OCI-M1 (cell line): ENCODE measurements at places on chromosomes 6 and 20.

DNA sequence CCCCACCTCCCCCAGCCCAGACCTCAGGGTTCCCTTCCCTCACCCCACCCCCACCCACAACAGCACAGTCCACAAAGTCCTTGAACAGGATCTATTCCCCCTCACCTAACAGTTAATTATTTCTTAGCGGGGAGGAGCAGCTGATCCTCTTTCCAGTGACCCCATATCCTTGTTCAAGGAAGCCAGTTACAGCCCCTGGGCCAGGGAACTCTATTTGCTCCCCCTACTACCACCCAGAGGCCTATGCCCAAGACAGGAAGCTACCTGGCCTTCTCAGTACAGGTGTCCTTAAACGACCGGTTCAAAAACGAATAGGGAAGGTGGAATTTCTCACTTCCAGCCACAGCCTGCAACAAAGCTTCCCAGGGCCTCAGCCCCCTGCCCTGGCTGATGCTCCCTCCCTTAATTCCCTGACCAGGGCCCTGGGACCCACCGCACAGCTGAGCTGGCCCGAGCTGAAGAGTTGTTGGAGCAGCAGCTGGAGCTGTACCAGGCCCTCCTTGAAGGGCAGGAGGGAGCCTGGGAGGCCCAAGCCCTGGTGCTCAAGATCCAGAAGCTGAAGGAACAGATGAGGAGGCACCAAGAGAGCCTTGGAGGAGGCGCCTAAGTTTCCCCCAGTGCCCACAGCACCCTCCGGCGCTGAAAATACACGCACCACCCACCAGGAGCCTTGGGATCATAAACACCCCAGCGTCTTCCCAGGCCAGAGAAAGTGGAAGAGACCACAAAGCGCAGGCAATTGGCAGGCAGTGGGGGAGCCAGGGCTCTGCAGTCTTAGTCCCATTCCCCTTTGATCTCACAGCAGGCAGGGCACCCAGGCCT is 778 bp downstream of the MCCD1 start:
- DNase-seq = no peak

- DNase-seq = peak; percentile 31
These were observed 73.0 kb upstream of the SYNJ2 start for GRCh38 chr6:157908369-157909281.

- peak; percentile 9 for DNase-seq
These were observed 214.2 kb downstream of the TBC1D7 start for GRCh38 chr6:13113981-13114593.

DNA sequence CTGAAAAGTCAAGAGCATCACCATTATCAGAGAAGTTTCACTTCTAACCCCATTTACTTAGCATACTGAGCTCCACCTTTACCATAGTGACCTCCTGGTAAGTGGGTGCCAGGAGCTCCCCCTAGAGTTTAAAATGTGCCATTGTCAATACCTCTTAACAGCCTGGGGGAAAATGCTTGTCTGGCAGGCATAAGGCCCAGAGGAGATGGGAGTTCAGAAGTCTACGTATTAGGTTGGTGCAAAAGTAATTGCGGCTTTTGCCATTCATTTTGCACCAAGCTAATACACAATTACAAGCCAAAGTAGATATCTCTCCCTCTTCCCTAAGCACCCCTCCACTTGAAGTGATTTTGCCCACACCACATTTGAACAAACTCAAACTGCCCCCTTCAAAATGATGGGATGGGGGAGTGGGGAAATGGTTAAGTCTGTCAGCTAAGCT is 919.0 kb downstream of the KIF16B start:
- DNase-seq = peak; percentile 87

- DNase-seq = no peak
These were observed 211.9 kb upstream of the PMEPA1 start for GRCh38 chr20:57921676-57922075.

GRCh38 chr6:126682440-126682839 is 342.5 kb downstream of the CENPW start:
- DNase-seq = no peak

GRCh38 chr20:20188647-20189046 is 136.3 kb downstream of the CFAP61 start:
- no peak for DNase-seq

DNA sequence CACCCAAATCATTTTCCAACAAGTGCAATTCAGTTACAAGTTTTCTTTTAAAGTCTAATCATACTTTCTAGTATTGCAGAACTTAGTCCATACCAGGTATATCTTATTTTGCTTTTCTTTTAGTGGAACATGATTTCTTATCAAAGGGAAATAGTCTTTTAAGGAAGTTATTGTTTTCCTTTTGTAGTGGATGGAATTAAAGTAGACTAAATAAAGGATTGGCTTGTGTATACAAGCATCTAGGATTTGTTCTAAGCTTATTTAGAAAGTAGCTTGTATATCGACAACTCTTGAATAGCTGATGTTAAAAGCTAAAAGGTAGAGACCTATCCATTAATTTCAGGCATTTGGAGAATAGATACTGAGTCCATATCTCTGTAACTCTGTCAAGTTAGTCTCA is 14.8 kb downstream of the DCBLD1 start:
- peak; percentile 25 for DNase-seq

DNA sequence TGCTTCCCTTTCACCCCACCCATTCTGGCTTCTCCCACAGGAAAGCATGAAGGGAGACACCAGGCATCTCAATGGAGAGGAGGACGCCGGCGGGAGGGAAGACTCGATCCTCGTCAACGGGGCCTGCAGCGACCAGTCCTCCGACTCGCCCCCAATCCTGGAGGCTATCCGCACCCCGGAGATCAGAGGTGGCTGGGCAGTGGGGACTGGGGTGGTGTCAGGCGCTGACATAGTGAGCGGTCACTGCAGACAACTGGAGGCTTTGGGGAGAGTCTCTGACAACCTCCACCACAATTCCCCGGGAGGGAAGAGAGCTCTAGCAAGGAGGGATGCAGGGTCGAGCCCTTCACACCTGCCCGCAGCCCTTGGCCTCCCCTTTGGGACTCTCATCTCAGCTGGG is 18.1 kb downstream of the DNMT3B start:
- no peak for DNase-seq

DNA sequence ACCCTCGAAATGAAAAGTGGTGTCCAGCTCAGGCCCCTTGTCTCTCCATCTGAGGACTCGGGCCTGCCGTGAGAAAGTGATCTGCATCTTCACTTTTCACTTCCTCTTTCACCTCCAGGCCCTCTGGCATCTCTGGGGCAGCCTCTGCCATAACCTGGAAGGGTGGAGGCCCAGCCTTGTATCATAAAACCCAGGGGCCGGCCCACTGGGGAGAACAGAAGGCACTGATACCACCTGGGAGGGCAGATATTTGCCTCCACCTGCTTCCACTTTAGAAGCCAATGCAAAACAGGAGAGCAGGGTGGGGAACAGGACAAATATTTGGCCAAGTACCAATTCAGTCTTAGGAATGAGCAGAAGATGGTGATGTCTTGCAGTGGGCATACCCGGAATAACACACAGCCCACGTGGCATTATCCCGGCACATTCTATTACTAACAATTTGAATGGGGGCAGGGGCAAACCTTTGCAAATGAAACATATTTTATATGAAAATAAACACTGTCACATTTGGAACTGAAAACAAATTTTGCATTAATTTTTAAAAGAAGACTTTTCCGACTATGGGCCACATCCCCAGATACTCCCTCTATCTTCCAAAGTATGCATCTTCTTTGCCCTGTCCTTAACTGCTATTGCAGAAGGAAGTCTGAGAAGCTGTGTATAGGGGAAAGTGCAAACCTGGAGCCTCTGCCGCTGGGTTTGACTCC is 69.2 kb upstream of the TBC1D7 start:
- peak; percentile 53 for DNase-seq

DNA sequence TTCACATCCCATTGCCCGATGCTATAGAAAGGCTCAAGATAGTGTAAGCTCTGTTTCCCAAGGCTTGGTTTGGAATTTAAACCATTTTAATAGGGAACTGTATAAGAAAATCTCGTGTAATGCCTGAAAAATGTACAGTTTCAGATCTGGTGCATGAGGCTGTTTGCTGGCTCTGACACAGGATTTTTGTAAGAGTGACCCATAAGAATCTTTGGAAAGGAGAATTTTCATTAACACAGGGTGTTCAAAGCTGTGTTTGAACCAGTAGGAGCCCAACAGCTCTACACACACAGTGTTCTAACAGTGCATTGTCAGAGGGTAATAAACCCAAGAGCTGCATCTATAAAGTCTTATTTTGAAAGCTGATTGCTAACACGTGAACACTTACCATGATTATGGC is 293.5 kb downstream of the PRL start:
- DNase-seq = no peak

GRCh38 chr20:38405132-38405531 is 30.0 kb downstream of the SNHG17 start:
- no peak for DNase-seq

DNA sequence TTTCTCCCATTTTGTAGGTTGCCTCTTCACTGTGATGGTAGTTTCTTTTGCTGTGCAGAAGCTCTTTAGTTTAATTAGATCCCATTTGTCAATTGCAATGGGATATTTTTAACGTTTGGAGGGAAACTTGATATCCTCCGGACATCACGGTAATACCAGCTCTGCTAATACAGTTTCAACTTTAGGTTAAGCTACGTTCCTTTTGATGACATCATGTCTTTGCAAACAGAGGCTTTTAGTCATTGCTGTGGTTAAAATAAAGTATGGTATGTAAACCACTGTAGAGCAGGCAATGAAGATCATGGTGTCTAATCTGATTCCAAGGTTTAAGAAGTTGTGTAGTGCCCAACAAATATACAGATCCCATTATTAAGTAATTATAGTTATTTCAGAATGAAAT is 168.0 kb upstream of the CHD6 start:
- DNase-seq = no peak

DNA sequence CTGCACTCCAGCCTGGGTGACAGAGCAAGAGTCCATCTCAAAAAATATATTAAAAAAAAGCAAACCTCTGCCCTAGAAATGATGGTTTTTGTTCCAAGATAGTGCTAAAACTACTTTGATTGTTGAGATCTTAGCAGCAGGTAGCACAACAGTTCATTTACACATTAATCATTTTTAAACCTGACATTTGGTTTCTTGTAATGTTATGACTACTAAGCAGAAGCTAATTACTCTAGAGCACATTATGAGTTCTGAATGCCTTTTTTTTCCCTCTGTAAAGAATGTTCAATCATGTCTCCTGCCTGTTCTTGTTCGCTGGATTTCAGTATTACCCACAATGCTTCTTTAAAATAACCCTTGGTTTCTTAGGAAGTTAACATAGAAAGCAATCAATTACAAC is 24.7 kb upstream of the PHF3 start:
- DNase-seq = no peak

- no peak for DNase-seq
These were observed 64.9 kb downstream of the CPNE5 start for GRCh38 chr6:36774331-36774730.

GRCh38 chr6:163655217-163656121 is 241.0 kb downstream of the QKI start:
- no peak for DNase-seq

DNA sequence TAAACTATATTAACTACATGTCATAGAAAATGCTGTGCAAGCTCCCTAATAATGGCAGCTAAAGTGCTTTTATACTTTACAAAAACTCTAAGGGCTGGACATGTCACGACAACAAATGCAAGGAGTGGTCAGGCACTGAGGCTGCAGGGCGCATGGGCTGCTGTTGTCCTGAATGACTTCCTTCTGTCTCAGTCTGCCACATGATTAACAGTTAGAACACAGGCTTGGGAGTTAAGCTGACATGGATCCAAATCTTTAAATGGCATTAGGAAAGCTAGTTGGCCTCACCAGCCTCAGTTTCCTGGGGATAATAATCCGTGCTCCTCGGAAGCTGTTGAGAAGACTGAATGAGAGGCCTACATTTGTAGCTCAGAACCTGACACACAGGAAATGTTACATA is 57.4 kb downstream of the PREP start:
- no peak for DNase-seq

GRCh38 chr6:124800222-124800621 is 162.0 kb upstream of the RNF217 start:
- no peak for DNase-seq

DNA sequence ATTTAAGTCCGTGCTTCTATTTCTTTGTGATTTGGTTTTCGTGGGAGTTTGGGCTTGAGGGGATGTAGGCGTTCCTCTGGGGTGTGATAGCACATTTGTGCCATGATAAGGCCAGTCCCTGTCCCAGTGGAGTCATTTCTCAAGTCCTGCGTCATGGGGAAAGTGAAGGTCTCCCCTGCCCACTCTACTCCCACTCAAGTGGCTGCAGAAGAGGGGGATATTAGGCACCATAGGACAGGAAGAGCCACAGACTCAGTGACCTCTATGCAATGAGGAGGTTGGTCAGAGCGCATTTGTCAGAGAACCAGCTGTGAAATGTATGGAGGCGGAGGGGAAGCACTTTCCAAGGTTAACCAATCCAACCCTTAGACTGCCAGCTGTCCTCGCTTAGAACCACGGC is 51.9 kb upstream of the EDN1 start:
- peak; percentile 62 for DNase-seq

GRCh38 chr20:53346335-53346648 is 247.3 kb downstream of the ZNF217 start:
- no peak for DNase-seq

- DNase-seq = no peak
These were observed 36.4 kb upstream of the HLA-C start for GRCh38 chr6:31308050-31308844.

GRCh38 chr6:157840776-157841175 is 17.7 kb downstream of the SNX9 start:
- DNase-seq = no peak

DNA sequence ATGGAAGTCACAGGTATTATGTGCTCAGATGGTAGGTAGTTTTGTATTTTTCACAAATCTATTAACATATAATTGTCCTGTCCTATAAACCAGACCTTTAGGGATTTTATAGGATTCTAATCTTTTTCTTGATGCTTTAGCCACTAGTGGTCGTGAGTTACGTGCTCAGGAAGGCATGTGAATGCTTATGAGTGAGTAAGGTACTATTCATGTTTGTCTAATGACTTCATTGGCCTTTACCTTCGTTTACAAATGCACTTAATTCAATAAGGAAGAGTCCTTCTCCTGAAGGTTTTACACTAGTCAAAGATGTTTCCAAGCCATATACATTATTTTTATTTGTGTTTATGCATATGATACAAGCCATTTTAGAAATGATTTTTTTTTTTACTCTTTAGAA is 23.0 kb downstream of the PACRG start:
- DNase-seq = no peak

DNA sequence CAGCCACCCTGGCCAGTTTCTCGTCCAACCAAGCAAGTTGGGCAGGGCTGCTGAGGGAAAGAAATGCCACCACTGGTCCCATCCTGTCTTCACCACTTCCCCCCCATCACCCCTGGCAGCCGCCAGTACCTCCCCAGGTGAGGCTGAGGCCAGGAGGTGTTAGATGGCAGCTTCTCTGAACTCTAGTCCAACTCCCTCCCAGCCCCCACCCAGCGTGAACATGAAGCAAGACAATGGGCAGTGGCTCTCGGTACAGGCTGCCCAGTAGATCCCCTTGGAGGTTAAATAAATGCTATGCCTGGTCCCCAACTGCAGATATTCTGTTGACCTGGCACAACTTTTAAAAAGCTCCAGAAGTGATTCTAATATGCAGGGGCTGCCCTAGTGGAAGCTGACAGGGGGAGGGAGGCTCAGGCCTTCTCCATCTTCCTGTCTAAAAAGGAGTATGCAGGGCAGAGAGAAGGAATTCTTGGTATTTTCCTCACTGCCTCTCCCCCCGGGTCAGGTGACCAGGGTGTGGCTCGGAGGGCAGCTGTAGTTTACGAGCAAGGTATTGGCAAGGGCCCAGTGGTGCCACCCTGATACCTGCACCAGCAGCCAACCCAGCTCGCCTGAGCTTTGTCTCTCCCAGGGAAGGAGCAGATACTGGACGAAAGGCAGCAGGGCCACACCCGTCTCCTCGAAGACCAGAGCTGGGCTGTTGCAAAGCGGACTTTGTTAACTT is 25.7 kb downstream of the KCNK5 start:
- DNase-seq = no peak

- no peak for DNase-seq
These were observed 66.9 kb downstream of the PYGB start for GRCh38 chr20:25314497-25315417.
